DND-41 (cell line): ENCODE measurements at places on chromosomes 5 and 9.

DNA sequence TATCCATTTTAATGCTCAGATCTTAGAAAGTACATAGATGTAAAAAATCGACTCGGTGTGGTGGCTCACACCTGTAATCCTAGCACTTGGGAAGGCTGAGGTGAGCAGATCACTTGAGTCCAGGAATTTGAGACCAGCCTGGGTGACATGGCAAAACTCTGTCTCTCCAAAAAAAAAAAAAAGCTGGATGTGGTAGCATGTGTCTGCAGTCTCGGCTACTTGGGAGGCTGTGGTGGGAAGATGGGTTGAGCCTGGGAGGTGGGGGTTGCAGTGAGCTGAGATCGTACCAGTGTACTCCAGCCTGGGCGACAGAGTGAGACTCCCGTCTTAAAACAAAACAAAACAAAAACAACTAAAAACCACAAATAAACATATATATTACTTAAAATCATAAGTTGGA is 61.4 kb downstream of the RASA1 start:
- H3K4me1 ChIP-seq: no peaks in the 10 kb centered on the region
- H3K27me3 ChIP-seq: no peaks in the 10 kb centered on the region
- peaks cover 15% of the 10 kb centered on the region; the same call in 1 of the 2 replicates for H3K36me3 ChIP-seq
- no peak for DNase-seq
- H3K4me3 ChIP-seq: no peak overlapping the region
- H3K27ac ChIP-seq: no peak overlapping the region

DNA sequence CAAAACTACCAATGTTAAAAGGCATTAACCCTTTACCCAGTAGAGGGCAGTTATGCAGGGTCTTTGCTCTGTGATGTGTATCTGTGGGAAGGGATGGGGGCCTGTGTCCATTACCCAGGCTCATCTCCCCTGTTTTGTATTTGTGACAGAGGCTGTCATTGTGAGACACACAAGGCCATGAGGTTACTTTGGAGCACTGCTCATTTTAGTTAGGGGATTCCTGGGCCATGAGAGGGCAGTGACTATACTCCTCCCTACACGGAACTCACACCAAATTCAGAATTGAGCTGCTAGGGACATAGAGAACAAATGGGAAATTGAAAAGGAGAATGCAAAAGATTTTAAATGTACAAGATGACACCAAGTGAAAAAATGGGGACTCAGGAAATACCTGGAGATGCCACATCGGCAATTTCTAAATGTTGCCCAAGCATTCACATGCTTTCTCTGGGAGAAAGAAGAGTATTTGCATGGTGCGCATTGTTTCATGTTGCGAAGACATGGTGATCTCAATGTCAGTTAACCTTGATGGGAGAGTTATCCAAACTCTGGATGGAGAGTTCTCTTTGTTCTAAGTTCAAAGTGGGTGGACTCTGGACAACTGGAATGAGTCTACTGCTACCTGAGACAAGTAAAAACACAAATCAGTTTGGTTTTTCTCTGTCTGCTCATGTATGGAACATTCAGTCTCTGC is 32.5 kb downstream of the C9orf152 start:
- no peak for DNase-seq
- no peak overlapping the region for H3K4me3 ChIP-seq
- H3K27me3 ChIP-seq: no peaks in the 10 kb centered on the region

DNA sequence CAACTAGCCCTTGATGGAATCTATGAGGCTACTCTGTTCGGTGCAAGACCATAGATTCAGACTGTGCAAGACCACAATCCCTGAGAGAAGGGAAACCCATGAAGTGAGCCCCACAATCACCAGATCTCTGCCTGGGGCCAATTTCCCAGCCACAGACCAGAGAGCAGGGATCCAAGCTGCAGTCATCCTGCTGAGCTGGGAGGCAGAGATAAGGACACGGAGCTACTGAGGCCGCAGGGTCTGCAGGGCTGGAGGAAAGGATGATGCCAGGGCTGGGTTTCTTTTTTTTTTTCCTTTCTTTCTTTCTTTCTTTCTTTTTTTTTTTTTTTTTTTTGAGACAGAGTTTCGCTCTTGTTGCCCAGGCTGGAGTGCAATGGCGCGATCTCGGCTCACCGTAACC is 47.7 kb upstream of the FUBP3 start:
- peaks cover 10% of the 10 kb centered on the region for H3K27me3 ChIP-seq
- no peaks in the 10 kb centered on the region for H3K36me3 ChIP-seq
- no peaks in the 10 kb centered on the region for H3K4me1 ChIP-seq
- no peak overlapping the region for H3K4me3 ChIP-seq
- DNase-seq: no peak
- no peak overlapping the region for H3K27ac ChIP-seq

- H3K27me3 ChIP-seq: no peaks in the 10 kb centered on the region
- H3K4me3 ChIP-seq: no peak overlapping the region
- H3K4me1 ChIP-seq: no peaks in the 10 kb centered on the region
- DNase-seq: no peak
Observed at GRCh38 chr9:113919382-113919781, 43.3 kb downstream of the ZNF618 start.

DNA sequence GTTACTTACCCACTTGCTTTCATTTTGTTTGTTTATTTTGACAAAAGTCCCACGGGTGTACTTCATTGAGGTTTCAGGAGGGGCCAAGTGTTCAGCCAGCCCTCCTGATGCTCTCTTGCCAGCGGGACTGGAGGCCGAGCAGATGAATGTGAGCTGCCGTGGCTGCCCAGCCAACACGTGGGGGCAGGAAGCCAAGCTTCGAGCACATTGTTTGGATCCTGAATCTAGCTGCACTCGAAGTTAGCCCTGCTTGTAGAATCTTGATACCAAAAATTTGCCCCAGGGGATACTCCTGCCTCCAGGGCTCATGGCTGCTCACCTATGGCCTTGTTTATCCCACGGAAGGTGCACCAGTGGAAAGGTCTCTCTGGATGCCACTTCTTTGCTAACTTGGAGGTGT is 49.3 kb downstream of the RASGEF1C start:
- no peaks in the 10 kb centered on the region for H3K36me3 ChIP-seq
- H3K4me3 ChIP-seq: no peak overlapping the region
- no peak overlapping the region for H3K27ac ChIP-seq
- peaks cover 11% of the 10 kb centered on the region for H3K27me3 ChIP-seq
- DNase-seq: no peak

- H3K27me3 ChIP-seq: no peaks in the 10 kb centered on the region
- H3K36me3 ChIP-seq: peaks cover 21% of the 10 kb centered on the region; the same call in 1 of the 2 replicates
- no peak overlapping the region for H3K27ac ChIP-seq
- no peaks in the 10 kb centered on the region for H3K4me1 ChIP-seq
Observed at GRCh38 chr9:95992536-95992935, 117.0 kb downstream of the ERCC6L2 start.

GRCh38 chr5:137731176-137731575 is 4.7 kb downstream of the KLHL3 start:
- no peaks in the 10 kb centered on the region for H3K36me3 ChIP-seq
- no peak overlapping the region for H3K27ac ChIP-seq
- H3K27me3 ChIP-seq: peaks cover 6% of the 10 kb centered on the region
- H3K4me1 ChIP-seq: peaks cover 25% of the 10 kb centered on the region

DNA sequence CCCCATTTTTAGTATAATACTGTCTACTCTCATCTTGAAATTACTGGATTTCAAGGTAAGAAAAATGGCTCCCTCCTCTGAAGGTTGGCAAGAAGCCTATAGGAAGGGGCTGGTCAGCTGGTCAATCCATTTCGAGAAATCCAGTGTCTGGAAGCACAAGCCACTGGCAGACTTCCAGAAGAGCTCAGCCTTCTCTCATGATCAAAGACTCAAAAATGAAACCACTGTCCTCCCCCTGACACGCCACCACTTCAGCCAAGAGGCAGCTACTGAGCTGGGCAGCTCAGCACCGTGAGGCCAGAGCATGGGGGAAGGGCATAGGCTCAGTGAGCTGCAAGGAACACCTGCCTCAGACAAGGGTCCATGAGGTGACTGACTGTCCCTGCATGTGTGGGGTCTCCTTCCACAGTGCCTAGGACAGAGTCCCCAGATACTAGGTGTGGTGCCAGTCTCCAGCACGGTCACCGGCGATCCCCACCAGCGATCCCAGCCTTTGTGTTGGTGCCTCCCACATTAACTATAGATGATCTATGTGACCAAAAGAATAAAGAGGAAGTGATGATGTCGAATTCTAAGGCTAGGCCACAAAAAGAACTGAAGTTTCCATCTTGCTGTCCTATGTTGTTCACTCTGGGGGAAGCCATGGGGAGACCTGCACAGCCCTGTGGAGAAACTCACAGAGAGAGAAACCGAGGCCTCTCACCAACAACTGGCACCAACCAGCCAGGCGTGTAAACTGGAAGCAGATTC is 100.1 kb upstream of the LRRTM2 start:
- no peak for DNase-seq
- no peaks in the 10 kb centered on the region for H3K27me3 ChIP-seq
- H3K4me3 ChIP-seq: no peak overlapping the region
- peaks cover 12% of the 10 kb centered on the region for H3K4me1 ChIP-seq

DNA sequence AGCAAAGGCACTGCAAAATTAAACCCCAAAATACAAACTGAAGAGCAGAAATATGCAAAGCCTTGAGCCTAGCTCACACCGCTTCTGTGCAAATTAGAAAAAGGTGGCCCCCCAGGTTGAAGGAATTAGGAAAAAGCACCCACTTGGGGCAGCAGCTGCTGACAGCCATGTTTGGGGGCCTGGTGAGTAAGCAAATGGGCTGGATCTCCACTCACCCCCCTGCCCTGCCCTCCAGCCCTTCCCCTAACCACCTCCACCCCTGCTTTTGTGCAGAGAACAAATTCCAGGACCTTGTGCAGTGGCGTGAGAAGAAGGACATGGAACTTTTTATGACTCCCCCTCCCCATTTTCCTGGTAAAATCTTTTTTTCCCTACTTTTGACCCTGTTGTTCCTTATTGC is 92.0 kb upstream of the DNAH5 start:
- H3K27me3 ChIP-seq: no peaks in the 10 kb centered on the region
- no peaks in the 10 kb centered on the region for H3K4me1 ChIP-seq
- H3K4me3 ChIP-seq: no peak overlapping the region

DNA sequence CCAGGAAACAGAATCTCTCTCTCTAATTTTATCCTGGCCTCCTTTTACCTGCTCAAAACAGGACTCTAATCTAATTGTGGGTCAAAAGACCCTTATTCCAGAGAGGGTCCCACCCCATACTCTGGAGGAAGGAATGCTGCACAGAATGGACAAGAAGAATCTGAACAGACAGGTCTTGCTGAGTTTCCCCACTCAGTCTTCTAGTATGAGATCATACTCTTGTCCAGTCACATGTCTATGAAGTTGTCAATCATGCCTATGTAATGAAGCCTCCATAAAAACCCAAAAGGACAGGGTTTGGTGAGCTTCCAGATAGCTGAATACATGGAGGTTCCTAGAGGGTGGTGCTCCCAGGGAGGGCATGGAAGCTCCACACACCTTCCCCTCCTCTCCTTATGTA is 123.9 kb upstream of the FER start:
- H3K36me3 ChIP-seq: no peaks in the 10 kb centered on the region
- H3K27ac ChIP-seq: no peak overlapping the region
- H3K27me3 ChIP-seq: no peaks in the 10 kb centered on the region
- no peaks in the 10 kb centered on the region for H3K4me1 ChIP-seq
- no peak for DNase-seq

DNA sequence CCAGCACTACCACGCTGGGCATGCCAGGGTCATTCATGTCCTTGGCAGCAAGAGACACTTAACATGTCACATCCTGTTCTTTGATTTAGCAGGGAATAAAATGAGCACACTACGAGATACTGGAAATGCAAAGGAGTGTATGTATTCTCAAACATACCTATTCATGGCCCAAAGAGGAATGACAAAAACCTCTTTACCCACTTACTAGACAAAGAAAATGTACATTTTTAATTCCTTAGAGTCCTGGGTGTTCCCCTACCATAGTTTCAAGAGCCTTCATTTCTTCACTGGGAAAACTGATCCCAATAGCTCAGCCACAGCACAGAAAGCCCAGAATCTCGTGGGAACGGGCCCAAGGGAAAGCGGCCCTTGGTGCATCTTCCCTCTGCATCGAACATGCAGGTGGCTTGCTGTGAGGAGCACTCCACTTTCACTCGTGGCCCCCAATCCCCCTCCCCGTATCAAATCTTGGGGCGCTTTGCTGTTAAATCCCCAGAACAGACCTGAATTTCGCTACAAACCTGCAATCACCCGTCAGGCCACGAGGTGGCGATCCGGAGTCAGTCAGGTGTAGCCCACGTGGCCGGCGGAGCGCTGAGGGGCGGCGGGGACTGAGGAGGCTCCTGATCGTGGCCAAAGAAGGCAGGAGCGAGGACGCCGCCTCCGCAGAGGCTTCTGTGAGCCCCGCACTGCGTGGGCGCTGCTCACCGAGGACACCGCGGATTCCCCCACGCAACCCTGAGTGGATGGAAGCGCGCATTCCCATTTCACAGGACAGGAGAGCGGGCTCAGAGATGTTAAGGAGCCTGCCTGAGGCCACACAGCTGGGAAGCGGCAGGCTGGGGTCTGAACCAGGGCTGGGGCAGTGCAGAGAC is 91.4 kb downstream of the LMX1B start:
- H3K27me3 ChIP-seq: peaks cover 4% of the 10 kb centered on the region
- DNase-seq: peak; percentile 77
- peaks cover 7% of the 10 kb centered on the region for H3K4me1 ChIP-seq
- no peak overlapping the region for H3K4me3 ChIP-seq
- no peak overlapping the region for H3K27ac ChIP-seq
- H3K36me3 ChIP-seq: no peaks in the 10 kb centered on the region
